ENCODE measurements at places on chromosomes 2 and 18.

- DNase-seq, result peak; percentile 42
Observed at GRCh38 chr2:191976436-191976835, 129.5 kb upstream of the CAVIN2 start.

GRCh38 chr2:148932536-148932935 lies 57.5 kb downstream of the KIF5C start:
- no peak for DNase-seq

DNA sequence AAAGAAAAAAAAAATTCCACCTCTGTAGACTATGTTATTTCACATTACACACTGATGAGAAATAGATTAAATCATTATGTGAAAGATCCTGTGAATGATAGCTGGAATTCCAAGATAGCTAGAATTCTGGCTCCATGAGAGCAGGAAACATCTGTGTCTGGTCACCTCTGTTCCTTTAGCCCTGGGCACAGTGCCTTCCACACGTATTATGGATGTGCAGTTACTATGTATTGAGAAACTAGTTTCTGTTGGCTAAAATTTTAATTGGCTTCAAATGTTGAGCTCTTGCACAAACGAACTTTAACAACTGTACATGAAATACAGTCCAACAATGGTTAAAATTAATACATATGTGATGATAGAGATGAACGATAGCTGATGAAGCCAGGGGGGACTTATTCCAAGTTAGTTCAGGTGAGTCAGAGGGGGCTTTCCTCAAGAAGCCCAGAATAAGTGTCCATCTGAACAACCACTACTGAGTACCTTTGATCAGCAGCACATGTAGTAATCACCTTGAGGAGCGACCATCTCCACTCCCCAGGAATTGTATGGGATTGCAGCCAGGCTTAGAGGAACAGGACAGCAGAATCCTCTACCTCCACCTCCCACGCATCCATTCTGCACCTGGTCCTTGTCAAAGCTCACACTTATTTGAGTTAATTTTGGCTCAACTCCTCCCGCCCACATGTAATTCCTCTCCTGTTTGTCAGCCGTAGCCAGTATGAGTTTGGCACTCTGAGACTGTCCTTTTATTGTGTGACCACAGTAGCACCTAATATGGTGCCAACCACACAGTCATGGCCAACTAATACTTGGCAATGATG lies 68.6 kb downstream of the NABP1 start:
- DNase-seq, result peak; percentile 84

GRCh38 chr2:44167311-44167907 lies 1.3 kb upstream of the PPM1B start:
- DNase-seq, result no peak

DNA sequence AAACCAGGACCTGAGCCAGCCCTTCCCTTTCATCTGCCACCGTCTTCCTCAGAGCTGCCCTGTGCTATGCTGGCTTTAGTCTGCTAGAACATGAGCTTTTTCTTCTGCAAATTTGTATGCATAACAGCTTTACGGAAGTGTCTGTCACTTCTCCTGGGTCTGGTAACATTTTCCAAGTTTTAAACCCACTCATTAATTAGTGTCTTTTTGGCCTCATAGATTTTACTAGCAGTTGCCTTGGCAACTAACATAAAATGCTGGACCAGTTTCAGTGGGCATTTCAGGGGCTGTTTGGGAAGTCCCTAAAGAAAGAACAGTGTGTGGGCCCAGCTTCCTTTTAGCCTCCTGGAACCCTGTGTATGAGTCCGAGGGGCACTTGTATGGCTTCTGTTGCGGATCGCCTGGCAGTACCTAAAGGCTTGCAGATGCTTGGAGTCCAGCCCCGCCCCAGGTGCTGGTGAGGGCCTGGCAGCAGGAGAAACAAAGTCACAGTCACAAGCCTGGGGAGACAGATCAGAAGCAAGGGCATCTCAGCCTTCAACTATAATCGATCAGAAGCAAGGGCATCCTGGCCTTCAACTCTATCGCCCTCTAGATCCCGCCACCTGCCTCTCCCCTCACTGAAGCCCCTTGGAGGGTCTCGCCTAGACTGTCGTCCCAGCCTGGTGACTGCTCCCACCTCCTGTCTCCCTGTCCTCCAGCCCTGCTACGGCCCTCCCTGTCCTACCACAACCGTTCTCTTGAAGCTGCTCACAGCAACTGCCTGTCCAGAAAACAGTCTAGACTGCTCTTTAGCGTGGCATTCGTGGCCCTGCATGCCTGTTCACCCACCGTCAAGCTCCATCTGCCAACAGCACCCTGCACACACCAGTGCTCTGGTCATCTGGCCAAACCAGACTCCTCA lies 36.8 kb upstream of the MAPRE3 start:
- no peak for DNase-seq

- DNase-seq, result no peak
Observed at GRCh38 chr2:106695919-106696318, 190.0 kb downstream of the ST6GAL2 start.

DNA sequence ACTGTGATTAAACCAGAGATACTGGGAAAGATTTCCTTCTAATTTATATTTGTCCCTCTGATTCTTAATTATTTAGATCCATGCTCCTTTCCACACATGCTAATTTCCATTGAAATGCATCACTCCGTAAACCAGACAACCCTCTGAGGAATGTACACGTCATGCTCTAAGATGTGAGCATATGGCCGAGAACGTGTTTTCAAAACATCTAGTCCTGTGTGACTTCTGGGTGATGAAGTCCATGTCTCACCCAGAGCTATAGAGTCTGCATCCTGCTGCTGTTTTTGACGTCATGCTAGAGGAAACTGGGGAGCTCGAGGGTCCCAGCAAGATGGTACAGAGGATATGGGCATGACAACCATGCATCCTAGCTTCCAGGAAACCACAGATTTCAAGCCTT lies 53.6 kb downstream of the CAPN13 start:
- DNase-seq, result no peak

- DNase-seq, result no peak
Observed at GRCh38 chr2:138515092-138515491, 13.5 kb downstream of the SPOPL start.

- no peak for DNase-seq
Observed at GRCh38 chr2:173355866-173356508, 1.3 kb downstream of the CDCA7 start.

DNA sequence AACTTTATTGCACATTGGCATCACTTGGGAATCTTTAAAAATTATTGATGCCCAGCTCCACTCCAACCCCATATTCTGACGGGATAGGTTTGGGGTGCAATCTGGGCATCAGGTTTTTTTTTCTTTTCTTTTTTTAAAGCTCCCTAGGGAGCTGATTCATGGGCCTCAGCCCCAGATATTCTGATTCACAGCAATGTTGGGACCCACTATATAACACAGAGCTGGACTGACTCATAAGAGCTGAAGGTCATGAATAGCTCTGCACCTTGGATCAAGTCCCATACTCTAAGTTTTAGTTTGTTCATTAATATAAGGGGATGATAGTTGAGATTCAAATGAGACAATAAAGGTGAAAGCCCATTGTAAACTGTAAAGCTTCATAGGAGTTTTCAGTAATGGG lies 191.1 kb upstream of the REV1 start:
- peak; percentile 59 for DNase-seq

DNA sequence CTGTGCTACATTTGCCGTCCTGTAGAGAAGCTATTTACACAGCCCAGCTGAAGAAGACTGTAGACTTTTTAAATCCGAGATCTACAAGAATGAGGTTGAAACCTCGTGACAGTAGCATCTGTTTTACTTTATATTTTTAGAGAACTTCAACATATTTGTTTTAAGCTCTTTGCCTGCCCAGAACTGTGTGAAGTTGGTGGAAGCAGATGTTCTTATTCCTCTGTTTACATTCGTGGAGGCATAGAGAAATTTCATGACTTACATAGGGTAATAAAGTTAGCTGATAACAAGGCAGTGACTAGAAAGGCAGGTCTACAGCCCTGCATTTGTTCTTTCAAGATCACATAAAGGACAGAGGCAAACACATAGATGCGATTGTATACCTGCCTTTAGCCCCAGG lies 47.0 kb upstream of the MAP3K20 start:
- peak; percentile 59 for DNase-seq

GRCh38 chr2:1988049-1988448 lies 243.7 kb upstream of the PXDN start:
- no peak for DNase-seq

Data from AG09309 (cell line).